ENCODE measurements at places on chromosomes 7 and 10.

DNA sequence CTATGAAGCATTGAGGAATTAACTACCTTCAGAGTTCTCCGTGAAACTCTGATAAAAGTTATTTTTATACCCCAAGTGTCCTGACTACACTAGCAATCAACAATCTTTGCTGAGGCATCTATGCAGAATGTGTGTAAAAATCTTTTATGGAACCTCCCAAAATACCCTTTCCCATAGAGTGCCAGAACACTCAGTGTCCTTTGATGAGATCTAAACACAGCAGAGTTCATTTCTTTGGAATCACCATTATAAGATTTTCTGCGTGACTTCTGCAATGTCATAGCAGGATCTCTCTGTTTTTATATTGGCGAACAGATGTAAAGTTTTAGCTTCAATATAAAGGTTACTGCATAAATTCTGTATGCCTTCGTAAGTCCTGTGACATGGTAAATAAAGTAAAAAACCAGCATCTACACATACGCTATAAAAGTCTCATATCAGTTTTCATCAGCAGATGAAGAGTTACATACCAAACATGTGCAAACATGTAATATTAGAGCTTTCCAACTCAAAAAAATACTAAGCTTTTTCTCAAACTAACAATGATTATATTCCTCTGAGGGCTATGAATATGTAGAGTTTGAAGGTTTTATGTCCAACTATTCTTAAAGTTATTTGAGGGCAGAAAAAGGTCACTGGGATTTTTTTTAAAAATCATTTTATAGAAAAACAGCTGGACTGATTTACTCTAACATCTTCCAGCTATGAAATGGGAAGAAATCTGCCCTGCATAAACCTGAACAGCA, 67.2 kb downstream of the SKIDA1 start:
- no peak for DNase-seq

- DNase-seq, result no peak
Observed at GRCh38 chr7:133290041-133290440, 37.2 kb downstream of the EXOC4 start.

DNA sequence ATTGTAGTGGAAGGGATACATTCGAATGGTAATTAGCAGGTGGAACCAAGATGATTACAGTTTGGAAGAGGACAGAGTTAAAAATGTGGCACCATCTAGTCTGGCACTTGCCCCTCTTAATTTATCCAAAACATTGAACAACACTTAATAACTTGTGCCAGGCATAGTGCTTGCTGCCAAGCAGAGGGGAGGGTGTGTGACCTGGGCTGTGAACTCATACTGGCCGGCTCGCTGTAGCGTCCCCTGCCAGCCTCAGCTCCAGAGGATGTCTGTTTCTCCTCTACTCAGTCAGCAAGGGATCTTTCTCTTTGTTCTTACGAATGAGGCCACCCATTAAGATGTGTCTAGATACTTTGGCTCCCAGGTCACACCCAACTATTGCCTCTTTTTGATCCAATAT, 179.4 kb upstream of the INHBA start:
- DNase-seq, result no peak

- no peak for DNase-seq
Observed at GRCh38 chr7:6346581-6346980, 74.2 kb upstream of the CYTH3 start.

DNA sequence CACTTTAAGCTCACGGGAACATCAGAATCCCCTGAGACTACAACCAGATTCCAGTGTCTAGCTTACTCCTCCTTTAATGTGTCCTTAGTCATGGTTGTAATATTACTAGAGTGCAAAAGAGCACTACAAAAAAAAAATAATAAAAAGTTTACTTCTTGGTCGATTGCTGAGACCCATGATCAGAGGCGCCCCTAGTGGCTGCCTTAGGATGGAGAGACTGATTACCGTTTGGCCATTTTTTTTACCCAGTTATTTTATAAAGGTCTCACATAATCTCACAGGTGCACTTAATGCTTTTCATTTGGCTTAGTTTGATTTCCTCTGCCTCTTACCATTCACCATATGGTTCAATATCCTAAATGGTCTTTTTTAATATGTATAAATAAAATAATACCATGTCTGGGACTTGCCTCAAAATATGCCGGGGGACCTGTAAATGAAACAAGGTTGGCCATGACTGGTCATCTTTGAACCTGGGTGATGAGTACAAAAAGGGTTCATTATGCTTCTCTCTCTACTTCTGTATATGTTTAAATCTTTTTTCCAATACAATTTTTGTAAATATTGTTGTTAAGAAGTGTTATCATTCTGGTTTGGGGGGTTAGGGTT, 331.5 kb upstream of the NFE2L3 start:
- DNase-seq, result no peak

- DNase-seq, result no peak
Observed at GRCh38 chr10:22927661-22928403, at the start of gene ARMC3. Gene ARMC3, plus strand, starts transcription at chr10:22928053. Its CDS starts 3,944 bp downstream, at chr10:22931997.

DNA sequence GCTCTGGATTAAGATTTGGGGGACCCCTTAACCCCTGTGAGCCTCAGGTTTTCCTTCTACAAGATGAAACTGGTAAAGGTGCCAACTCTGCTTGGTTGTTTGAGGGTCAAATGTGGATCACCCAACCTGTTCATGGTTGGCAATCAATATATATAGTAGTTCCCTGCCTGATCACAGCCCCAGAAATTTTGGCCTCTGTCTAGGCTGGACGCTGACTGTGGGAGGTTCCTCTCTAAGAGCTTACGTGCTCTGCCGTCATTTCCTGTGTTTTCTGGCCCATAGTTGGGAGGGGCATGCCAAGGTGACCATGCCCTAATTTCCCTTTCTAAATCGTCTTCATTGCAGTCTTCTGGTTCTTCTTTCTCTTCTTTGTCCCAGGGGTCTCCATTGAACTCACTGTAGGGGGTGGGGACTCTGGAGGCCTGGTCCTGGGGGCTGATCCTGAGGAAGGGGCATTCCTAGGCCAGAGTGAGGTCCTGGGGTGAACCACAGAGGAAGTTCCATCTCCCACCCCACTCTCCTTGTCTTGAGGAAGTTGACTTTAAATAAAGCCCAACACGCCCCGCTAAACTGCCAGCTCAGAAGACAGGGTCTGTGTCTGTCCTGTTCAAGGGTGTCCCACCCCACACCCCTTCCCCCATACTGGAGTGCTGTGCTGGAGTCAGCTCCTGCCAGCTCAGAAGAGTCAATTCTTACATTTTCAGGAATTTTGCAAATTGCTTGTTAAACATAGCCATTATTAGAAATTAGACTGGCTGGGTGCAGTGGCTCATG, 98.9 kb upstream of the SDK1 start:
- DNase-seq, result no peak

- peak; percentile 43 for DNase-seq
Observed at GRCh38 chr7:91940171-91940570, 491 bp upstream of the AKAP9 start.
